Heart left ventricle (tissue), 16 donors: ENCODE measurements at places on chromosomes 4 and X.

DNA sequence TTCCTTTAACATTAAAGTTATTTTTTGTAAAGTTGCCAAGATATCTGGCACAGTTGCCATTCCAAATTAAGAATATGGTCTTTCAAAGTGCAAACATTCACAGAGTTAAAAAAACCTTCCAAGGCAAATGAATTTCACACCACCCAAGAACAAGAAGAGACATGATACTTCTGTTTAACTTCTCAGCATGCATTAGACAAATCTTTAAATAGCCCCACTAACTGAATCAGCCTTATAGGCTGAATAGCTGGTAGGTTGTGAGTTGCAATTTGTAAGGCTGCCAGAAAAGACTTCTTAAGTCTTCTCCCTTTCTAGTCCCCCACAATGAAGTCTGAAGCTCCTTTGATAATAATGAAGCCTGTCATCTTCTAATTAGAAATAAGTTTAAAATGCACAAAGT lies 95.6 kb downstream of the MAPK10 start:
- no peak for DNase-seq

DNA sequence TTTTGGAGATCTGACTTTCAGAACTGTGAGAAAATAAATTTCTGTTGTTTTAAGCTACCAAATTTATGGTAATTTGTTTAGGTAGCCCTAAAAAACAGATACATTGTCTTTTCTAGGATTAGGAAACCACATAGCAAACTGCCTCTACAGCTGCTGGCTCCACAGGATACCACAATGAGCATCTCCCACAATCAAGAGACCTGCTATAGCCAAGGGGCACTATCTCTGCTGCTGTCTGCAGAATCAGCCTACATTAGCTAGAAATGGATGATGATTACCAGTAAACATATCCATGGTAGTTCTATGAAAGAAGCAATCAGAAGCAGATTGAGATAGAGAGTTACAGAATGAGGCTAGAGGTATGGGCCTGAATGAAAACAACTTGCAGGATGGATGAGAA lies 244.4 kb upstream of the NDST4 start:
- DNase-seq: no peak

- DNase-seq: no peak
Observed at GRCh38 chrX:9902656-9903055, 64.5 kb upstream of the CLDN34 start.

DNA sequence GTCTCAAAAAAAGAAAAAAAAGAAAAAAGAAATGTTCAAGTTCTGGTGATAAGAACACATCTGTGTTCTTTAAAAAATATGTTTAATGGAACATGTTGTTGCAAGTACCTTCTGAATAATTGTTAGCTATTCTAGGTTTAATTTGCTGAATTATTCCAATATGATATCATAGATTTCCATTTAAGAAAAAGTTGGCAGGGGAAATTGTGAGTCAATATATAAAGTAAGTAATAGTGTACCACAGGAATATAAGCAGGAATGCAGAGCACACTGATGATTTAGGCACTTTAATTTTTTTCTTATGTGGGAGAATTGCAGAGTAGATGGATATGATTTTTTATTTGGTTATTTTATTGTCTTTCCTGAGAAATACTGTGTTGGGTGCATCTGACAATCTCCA lies 190.7 kb downstream of the RPA4 start:
- no peak for DNase-seq

DNA sequence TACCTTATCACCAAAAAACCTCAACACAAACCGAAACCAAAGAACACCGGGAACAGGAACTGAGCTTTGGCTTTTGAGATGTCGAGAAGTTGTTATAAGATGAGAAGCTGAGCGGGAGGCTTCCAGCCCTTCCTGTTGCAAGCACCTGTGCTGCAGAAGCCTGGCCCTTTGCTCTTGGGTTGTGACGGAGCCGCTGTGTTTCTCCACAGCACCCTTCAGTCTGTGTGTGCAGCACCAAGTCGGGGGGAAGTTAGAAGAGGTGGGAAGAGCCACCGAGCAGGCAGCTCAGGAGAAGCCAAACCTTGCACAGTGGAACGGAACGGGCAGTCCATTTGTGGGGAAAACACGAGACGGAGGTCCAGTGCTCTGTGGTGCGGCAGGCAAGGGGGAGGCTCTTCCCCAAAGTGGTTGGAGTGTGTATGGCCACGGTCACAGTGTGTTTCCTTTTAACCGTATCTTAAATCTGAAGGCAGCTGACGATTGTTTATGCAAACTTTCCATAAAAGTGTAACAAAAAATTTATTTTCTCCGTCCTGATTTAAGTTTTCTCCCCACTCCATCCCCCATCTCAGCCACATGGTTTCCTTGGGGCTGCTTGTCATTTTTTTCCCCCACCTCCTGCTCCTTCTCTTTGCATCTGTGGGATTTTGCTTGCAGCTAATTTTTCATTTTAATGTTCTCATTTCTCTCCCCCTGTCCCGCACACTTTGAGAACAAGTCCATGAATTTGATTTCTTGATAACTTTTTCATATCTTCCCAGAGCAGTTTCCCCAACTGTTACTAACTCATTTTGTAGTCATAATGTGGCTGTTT lies 123.7 kb downstream of the STOX2 start:
- DNase-seq: no peak

- no peak for DNase-seq
Observed at GRCh38 chr4:38024206-38024509, 64.0 kb downstream of the PTTG2 start.

GRCh38 chr4:158722291-158722916 lies 792 bp downstream of the PPID start:
- DNase-seq: no peak

- DNase-seq: no peak
Observed at GRCh38 chrX:3462166-3462508, 115.7 kb upstream of the MXRA5 start.

GRCh38 chrX:3143043-3143799 lies 102.0 kb downstream of the ARSF start:
- DNase-seq: no peak

DNA sequence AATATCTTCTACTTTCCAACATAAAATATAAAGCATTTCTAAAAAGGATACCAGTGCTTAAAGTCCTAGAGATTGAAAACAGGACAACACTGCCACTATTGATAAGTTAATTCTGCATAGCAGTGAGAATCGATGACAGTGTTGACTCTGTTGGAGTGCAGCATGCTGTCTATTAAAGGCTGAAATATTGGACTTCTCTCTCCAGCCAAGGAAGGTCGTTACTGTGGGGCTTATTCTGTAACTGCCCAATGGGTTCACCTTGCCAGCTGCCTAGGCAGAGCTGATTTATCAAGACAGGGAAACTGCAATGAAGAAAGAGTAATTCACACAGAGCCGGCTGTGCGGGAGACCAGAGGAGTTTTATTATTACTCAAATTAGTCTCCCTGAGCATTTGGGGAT lies 37.7 kb upstream of the PGM2 start:
- no peak for DNase-seq

GRCh38 chr4:176358083-176358469 lies 38.3 kb downstream of the SPCS3 start:
- DNase-seq: no peak

DNA sequence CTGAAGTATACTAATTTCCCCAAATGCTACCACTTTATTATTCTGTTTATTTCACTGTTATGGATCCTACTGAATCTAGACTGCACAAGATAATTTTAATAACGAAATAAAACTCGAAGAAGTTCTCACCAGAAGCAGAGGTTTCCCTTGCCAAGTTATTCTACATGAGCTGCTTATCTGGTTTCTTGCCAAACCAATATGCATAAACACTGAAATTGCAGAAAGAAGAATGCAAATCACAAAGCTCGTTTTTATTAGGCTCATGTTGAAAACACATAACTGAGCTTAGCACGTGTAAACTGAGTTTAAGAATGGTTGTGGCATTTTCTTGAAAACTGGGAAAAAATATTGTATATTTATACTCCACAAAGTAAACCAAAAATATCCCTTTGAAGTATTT lies 35.9 kb downstream of the GRID2 start:
- DNase-seq: no peak

GRCh38 chrX:70062076-70062475 lies at the start of gene OTUD6A:
TSS of gene OTUD6A (plus strand) at chrX:70062457. CDS start at chrX:70062525, 68 bp downstream.
- no peak for DNase-seq

DNA sequence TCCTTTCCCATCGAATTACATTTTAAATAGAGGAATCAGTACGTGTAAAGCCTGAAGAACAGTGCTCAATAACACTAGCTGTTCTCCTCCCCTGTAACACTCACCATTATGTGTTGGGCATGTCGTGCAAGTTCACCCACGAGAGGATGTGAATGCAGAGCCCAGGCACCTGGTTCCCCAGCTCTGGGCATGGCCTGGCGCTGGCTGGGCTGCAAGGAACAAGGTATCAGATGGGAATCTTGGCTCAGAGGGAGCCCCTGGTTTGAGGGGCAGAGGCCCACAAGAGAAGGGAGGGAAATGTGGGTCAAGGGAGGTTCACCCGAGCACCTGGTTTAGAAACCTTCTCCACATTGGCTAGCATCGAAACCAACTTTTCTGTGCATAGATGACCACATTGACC lies 41.7 kb upstream of the MTM1 start:
- no peak for DNase-seq

- no peak for DNase-seq
Observed at GRCh38 chr4:89196056-89196674, 84.8 kb downstream of the TIGD2 start.

DNA sequence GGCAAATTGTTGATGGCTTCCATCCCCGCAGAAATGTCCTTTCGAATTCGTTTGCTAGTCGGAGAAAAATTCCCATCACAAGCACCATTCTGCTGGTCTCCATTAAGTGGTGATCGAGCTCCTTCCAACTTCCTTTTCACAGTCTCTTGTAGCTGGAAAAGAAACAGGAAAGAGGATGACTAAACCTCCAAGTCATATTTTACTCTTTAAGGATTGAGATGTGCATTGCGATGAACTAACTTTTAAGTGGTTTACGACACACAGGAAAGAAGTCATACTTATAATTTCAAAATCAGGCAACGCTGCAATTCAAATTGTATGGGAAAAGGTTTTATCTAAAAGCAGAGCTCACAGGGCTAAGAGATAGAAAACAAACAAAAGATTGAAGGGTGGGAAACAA lies 225.2 kb downstream of the MGST2 start:
- DNase-seq: no peak

DNA sequence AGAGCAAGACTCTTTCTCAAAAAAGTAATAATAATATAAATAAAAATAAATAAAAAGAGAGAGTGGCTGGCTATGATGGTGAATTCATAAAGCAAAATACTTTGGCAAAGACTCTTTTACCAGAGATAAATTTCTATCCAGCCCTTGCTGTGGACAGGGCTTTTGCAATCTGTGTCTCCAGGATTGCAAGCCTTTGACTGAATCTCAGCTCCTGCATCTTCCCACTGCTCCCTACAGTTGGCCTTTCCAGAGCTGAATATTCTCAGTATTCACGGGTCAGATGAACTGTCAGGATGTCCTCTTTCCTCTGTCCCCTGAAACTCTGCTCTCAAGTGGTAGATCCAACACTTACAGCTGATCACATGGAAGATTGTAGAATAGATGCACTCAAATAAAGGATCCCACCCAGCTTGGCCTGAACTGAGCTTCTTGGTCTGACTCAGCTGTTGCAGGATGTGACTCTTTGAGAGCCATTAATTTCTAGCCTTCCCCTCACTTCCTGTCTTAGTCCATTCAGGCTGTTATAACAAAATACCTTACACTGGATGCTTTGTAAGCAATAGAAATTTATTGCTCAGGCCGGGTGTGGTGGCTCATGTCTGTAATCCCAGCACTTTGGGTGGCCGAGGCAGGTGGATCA lies 123.4 kb upstream of the GUCY1A1 start:
- DNase-seq: no peak

GRCh38 chr4:155376387-155377268 lies at the start of gene MAP9:
TSS of gene MAP9 (minus strand) at chr4:155376965. CDS start at chr4:155375850, 1,115 bp downstream.
- DNase-seq: peak; percentile 94

DNA sequence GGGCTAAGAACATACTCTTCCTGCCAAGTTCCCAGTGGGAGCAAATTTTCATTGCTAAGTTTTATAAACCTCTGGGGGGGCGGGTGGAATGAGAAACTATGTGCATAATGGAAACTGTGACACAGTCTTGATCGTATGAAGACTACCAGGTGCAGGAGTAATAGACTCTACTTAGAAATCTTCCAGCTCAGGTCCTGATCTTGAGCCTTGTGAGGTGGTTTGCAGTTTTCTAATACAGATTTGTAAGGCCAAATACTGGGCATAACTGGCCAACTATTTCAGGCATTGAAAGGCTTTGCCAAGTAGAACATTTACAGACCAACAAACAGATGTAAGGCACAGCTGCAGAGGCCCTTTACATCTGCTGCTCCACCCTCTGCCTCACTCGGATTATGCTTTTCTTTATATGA lies 89.7 kb upstream of the CBR4 start:
- no peak for DNase-seq

DNA sequence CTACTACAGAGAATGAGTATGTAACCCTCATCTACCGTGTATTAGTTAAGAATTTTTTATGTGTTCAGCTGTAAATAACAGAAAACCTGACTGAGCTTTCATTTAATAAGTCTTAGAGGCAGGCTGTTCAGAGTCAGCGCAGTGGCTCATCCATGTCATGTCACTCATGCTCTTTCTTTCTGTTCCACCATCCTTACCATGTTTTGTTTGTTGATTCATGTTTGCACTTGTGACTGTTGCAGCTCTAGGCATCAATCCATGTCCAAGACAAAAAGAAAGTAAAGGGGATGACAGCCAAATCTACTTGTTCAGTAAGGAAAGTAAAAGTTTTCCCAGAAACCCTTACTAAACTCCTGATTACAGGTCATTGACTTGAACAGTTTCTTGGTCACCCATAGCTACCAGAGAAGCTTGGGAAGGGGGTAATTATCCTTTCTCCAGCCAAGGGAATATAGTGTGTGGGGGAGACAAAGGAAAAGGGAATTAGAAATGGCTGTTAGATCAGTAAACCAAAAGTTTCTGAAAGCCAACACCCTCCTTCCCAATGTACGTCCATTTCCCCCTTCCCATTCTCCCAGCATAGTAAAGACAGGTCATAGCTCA lies 9.0 kb downstream of the ART3 start:
- no peak for DNase-seq

- no peak for DNase-seq
Observed at GRCh38 chr4:118757761-118758251, 72.6 kb downstream of the METTL14 start.

- no peak for DNase-seq
Observed at GRCh38 chr4:154332681-154333421, 158.7 kb downstream of the DCHS2 start.

GRCh38 chrX:16869393-16870094 lies 618 bp downstream of the RBBP7 start:
- DNase-seq: peak; percentile 23

DNA sequence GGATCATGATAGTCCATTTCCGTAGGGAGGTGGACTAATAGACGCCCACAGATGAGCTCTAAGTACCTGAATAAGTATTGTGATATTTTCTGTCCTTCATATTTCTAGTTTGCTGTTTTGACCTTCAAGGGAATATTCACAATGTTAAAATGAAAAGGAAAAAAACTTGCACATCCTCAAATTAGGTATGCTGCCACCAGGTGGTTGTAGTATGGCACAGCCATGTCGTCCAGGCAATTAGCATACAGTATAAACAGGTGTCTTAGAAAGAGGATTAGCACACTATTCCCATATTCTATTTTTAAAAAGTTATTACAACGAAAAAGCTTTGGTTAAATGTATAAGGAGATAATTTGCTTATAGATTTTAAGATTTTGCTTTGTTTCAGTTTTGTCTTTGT lies 802.0 kb downstream of the RPA4 start:
- DNase-seq: no peak
